NK-92 treated with Interleukin-12 subunit alpha and Interleukin-12 subunit beta, amount 100 ng/mL, for 24 hours (cell line): ENCODE measurements at places on chromosomes 1 and 21.

- DNase-seq = no peak
These were observed 42.2 kb downstream of the SPATA17 start for GRCh38 chr1:217673387-217673786.

DNA sequence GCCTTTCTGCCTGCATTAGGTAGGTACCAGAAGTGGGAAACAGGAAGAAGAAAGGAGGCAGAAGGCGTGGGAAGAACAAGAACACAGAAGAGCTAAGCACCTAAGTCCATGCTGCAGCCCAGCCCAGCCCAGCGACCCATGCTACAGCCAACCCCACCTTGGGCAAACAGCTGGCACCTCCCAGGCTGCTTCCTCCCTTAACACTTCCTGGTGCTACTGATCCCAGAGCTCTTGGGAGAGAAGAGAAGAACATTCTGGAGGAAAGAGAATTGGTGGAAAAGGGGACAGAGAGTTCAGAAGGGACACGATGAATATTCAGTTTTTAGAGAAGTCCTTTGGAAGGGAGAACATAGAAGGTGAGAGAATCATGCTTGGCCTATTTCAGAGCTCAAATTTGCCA, 28.5 kb downstream of the PLEKHA6 start:
- no peak for DNase-seq

GRCh38 chr1:15674386-15675159, 9.5 kb upstream of the PLEKHM2 start:
- no peak for DNase-seq

DNA sequence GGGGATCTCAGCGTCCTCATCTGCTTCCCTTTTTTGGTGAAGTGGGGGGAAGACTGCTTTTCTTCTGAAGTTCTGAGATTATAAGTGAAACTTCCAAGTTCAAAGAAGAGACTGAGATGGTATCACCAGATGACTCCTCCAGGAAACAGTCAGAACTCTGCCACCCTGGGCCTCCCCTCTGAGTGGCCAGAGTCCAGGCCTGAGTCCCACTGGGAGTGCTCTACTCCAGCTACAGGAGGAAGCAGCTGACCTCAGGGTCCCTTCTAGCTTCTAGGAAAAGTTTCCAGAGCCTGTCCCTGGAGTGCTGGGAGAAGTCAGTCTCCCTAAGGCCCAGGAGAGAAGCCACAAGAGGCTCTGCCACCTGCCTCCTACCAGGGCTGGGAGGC, 104.7 kb downstream of the CASZ1 start:
- no peak for DNase-seq

DNA sequence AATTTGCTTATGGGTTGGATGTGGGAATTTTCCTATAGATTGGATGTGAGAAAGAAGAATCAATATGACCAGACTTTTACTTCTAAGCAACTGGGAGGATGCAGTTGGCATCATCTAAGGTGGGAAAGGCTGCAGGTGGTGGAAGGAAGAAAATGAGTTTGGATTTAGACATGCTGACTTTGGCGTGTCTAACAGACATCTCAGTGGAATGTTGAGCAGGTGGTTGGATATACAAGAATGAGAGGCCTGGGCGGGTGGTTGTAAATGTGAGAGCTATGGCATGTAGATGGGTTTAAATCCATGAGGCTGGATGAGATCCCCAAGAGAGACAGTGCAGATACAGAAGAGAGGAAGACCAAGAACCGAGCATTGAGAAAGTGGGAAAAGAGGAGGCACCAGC, 10.5 kb downstream of the ADORA1 start:
- DNase-seq = no peak

GRCh38 chr1:38512789-38513188, 346.8 kb downstream of the RRAGC start:
- DNase-seq = no peak

- DNase-seq = no peak
These were observed 156.1 kb upstream of the IVNS1ABP start for GRCh38 chr1:185473186-185473585.

DNA sequence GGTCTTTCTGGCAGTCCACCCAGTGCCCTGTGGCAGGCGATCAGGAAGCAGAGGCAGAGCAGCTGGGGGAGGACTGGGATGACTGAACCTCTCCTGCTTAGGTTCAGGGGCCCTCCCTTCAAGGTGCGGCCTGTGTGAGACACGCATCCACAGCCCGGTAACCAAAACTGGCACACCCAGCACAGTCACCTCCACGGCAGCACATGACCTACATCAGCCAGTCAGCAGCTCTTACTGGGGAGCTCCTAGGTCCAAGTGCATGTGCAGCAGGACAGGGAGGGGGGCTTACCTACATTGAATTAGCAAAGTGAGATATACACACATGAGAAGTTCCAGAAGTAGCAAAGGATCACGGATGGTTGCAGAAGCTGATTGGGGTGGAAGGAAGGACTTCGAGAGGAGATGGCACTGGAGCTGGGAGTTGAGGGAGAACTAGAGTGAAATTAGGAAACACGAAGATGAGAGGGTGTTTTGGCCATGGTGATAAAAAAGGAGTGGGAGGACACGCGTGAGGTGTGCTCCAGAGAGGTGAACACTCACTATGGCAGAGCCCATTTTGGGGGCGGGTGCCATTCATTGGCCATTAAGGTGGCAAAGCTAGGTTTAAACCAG, 51.4 kb upstream of the IRF2BP2 start:
- DNase-seq = no peak

- no peak for DNase-seq
These were observed 23.2 kb downstream of the CRCT1 start for GRCh38 chr1:152537496-152537895.

DNA sequence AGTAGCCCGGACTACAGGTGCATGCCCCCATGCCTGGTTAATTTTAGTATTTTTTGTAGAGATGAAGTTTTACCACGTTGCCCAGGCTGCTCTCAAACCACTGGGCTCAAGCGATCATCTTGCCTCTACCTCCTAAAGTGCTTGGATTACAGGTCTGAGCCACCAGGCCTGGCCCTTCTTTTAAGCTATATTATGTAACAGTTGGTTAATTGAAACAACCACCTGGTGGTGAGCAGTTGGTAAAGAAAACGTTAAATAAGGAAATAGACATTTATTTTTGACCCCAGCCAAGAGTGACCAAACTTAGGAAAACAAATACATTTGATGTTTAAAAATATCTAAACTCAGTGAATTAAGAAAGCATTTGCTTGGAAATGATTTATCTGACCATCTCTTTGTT, 12.1 kb upstream of the PDC start:
- DNase-seq = no peak

- no peak for DNase-seq
These were observed 50.6 kb downstream of the WDR64 start for GRCh38 chr1:241702442-241703373.

GRCh38 chr21:14968029-14968428, 96.8 kb downstream of the NRIP1 start:
- no peak for DNase-seq

DNA sequence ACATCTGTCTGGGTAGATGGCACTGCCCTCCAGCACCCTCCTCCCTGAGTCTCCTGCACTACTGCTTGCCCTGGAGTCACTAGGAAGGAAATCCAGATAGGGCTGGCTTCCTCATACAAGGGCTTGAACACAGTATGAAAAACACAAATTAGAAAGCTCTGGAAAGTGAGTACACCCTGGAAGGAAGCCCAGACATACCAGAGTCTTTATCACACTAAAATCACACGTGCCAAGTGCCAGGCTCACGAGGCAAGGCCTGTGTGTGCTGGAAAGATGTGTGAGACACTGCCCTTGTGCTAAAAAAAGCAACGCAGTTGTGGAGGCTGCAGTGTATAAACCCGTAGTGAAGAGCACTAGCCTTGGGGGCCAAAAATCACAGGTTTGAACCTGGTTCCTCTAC, 28.3 kb upstream of the S100A7 start:
- DNase-seq = no peak

GRCh38 chr1:230123280-230124185, 56.5 kb downstream of the GALNT2 start:
- DNase-seq = peak; percentile 24

DNA sequence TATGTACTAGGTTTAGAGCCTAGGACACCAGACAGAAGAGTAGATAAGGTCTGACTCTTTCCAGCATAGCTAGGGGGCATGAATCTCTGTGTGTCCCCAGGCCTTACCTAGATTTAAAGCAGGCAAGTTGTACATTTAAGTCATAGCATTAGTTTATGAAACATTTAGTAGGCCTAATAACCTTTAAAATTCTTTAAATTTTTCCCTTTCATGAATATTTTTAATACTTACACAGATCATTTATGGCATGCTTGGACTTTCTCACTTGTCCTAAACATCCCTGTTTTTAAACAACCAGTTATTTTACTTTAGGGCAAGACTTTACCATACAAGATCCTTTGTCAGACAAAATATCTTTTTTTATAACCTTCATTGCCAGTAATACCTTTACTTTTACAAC, 258.4 kb upstream of the ZRANB2 start:
- no peak for DNase-seq

- no peak for DNase-seq
These were observed 206.5 kb downstream of the ZP4 start for GRCh38 chr1:237684236-237684635.

- DNase-seq = no peak
These were observed 2.5 kb upstream of the TBX15 start for GRCh38 chr1:118990513-118991152.

DNA sequence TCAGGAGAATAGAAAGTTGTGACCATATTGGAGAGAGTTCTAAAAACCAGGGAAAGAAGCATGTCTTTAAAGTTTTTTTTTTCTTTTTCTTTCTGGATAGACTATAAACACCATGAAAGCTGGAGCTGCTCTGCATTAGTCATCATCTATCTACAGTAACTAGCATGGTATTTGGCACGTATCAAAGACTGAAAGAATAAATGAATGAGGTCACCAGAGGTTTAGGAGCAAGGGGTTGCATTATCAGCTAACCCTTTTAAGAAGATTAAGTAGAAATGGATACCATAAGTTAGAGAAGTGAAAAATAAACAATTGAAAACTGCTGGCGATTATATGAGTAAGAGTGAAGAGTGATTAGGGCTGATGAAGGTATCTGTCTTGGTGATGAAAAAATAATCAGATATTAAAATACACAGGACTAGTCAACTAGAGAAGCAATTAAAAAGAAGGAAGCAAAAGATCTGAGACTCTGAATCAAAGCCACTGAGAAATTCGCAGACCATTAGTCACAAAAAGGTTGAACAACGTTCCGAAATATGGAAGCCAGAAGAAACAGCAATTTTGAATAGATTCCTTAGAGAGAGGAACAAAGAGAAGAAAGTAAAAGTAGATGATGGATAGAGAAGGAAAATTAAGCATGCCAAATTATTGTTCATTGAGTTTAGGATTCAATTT, 536.4 kb downstream of the DPYD start:
- no peak for DNase-seq

GRCh38 chr1:67682659-67683197, 2.3 kb upstream of the GADD45A start:
- DNase-seq = no peak

- DNase-seq = no peak
These were observed 260.7 kb downstream of the CHRM3 start for GRCh38 chr1:239647045-239647444.

- DNase-seq = no peak
These were observed 244.7 kb downstream of the SIPA1L2 start for GRCh38 chr1:232385221-232385620.

DNA sequence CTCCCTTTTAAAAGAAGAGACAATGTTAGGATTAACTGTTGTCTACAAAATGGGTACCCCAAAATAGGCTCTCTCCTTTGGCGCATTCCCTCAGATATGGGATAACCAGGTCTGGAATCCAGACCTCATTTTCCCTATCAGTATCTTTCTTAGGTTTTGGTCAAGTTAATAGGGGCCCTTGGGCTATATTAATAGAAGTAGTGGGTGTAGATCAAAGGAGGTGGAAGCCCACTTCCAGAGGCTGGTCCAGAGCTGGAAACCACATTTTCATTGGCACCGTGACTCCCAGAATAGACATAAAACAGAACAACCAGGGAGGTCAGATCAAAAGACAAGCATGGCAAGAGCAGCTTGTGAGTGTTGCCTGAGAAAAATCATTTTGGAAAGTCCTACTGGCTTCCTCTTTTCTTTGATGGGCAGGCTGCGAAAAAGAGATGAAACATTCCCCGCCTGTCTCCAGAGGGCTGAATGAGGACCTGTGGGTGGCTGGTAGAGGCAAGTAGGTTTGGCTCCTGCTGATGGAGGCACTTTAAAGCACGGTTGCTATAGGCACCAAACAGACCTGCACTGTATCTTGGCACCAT, 25.8 kb upstream of the KIF21B start:
- DNase-seq = no peak

DNA sequence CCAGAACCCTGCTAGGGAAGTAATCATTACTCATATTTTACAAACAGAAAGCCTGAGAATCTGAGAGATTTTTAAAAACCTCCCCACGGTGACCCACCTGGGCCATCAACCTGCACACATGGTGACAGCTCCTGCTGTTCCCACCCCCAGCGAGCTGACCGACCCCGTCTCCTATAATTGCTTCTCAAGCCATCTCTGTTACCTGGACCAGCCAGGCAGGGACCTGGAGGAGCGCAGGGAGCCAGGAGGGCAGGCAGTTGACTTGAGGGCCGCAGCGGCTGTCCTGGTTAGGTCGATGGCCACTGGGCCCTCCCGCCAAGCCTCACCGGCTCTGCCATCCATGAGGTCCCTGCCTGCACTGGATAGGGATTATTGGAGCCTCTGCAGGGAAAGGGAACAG, 7.7 kb downstream of the TFF2 start:
- DNase-seq = no peak

DNA sequence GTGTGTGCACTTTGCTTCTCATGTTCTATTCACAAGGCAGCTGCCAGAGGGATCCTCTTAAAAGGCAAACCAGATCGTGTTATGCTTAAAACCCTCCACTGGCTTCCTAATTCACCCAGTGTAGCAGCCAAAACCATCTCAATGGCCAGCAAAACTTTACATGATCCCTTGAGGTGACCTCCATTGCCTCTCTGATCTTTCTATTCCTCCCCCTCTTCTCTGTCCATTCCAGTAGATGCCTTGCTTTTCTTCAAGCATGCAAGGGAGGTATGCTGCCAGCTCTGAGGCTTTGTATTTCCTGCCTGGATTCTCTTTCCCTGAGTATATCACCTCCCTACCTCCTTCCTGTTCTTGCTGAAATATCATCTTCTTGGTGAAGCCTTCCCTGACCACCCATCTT, 93.2 kb upstream of the KCNK2 start:
- no peak for DNase-seq

GRCh38 chr1:40092706-40093639, 4.1 kb downstream of the PPT1 start:
- DNase-seq = no peak

GRCh38 chr1:152757747-152758146, at the start of gene KPRP:
TSS of gene KPRP (plus strand) at chr1:152758025. CDS start at chr1:152759589, 1,564 bp downstream.
- no peak for DNase-seq

GRCh38 chr1:162333991-162334390, 42.7 kb downstream of the SPATA46 start:
- DNase-seq = no peak

GRCh38 chr1:86852289-86852688, 61.6 kb downstream of the SELENOF start:
- no peak for DNase-seq

- DNase-seq = no peak
These were observed 1471.7 kb upstream of the B3GALT2 start for GRCh38 chr1:194658090-194658439.
